ENCODE measurements at places on chromosomes 5 and 9.

GRCh38 chr5:172496671-172497371 lies 42.5 kb upstream of the SH3PXD2B start:
- no peak for DNase-seq

DNA sequence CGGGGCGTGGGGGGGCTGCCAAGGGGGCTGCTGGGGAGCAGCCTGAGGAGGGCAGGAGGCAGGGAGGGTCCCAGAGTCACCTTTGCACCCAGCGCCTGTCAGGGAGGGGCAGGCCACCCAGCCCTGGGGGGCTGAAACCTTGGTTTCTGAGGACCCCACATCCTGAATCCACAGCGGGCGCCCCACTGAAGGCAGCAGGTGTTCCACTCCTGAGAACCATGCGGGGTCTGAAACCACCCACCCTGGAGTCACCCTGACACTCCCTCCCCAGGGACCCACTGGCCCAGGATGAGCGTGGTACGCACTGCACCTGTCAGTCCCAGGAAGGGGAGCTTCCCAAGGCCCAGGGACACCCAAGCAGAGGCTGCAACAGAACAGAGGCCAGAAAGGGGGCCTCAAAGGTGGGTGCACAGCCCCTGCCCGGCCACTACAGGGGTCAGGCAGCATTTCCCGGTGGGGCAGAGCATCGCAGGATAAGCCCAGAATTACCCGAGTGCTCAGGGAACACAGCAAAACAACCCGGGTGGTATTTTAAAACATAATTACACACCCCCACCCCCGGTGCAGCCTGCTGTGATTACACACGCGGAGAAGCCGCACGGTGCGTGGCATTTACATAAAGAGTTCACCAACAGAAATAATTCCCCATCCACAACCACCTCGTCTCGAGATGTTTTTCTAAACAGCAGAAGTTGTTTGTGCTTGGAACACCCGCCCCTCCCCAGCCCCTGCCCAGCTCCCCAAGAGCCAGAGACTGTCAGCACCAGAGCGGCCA lies 57.3 kb upstream of the UBAC1 start:
- no peak for DNase-seq

DNA sequence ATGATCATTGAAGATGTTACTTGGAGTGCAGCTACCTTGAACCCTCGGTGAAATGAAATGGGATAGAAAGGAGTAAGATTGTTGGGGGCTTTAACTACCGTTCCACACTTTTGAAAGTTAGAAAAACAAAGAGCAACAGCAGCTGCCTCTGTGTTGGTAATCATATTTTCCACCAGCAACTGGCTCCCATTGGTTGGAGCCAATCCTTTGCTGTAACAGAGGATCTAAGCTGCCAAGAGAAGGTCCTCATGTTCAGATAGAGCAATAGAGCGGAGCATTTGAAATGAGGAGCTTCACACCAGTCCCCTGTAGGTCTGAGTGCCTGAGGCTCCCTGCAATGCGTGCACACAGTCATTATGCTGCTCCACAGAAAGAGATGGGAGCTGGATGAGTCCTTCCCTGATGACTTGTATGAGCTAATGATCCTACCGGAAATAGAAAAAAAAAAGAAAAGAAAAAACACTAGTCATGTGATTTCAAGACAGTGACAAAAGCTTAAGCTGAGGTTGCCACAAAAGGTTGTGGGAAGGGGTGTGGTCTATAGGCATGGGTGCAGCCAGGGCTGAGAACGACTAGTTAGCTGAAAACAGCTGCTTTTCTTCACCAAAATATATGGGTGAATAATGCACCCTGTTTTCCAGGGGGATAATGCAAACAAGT lies 300.7 kb downstream of the MLLT3 start:
- no peak for DNase-seq

GRCh38 chr9:91495450-91495849 lies 71.8 kb upstream of the NFIL3 start:
- DNase-seq, result no peak

DNA sequence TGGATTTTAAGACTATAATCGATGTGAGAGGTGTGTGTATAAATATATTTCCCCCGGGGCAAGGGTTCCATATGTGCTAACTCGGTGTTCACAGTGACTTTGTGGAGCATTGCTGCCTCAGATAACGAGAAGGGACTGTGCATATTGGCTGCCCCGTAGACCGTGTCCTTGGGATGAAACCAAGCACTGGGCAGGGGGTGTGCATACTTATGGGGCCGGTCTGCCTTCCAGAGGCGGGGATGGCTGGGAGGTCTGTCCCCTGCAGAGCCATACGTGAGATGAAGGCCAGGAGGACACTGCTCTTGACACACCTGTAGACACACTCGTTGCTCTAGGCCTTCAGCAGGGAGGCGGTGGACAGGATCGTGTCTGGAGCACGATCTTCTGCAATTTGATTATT lies 56.0 kb upstream of the ZNF354A start:
- DNase-seq, result no peak

- no peak for DNase-seq
Observed at GRCh38 chr5:7250004-7250403, 145.9 kb upstream of the ADCY2 start.

- DNase-seq, result no peak
Observed at GRCh38 chr5:175464942-175465233, 13.5 kb upstream of the SFXN1 start.

DNA sequence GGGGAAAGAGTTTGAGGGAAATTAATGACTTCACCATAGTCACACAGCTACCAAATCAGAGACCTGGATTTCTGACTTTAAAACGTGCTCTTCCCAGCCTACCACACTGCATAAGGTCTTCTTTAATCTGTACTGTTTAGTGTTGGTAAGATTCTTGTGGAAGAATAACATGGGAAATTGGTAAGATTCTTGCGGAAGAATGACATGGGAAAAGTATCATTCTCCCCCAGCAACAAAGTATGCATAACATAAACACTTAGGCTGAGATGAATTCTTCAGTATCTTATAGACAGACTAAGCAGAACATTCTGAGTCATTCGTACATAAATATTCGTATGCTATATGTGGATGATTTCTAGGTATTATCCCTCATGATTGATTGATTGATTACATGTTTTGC lies 170.4 kb downstream of the FOCAD start:
- DNase-seq, result no peak

- DNase-seq, result no peak
Observed at GRCh38 chr5:130111746-130112145, 207.5 kb downstream of the CHSY3 start.

- no peak for DNase-seq
Observed at GRCh38 chr5:171226864-171227263, 82.2 kb upstream of the TLX3 start.

DNA sequence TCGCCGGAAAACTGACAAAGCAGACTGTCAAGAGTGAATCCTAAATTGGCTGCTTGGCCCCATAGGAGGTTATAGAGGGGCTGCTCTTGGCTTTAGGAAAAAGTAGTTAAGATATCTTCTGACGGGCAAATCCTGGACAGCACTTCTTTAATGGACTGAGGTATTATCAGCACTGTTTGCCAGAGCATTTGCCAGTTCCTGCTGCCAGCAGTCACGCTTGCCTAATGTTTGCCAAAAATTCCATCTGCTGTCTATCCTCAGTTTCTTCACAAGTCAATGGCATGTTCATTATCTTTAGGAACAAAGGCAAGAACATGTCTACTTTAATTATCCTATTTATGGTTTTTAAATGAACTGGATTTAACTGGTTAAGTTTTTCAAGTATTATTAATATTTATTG lies 25.8 kb upstream of the SREK1 start:
- DNase-seq, result no peak

- no peak for DNase-seq
Observed at GRCh38 chr5:624118-624950, 12.2 kb downstream of the CEP72 start.

DNA sequence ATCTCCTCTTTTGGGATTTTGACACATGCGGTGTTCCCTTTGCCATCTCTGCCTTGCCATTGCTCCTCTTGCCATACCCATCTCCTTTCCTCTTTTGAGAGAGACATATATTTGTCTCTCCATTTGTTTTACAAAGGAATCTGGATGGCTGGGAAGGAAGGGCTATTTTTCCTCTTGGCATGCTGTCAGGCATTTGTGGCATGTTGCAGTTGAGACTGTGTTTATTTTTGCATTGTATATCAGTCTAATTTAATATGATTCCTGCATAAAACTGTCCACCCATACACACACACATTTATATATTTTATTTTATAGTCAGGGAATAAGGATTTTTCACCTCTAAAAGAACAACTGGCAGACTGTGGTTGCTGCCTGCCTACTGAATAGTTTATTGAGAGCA lies 1105.8 kb upstream of the SEMA6A start:
- DNase-seq, result no peak

DNA sequence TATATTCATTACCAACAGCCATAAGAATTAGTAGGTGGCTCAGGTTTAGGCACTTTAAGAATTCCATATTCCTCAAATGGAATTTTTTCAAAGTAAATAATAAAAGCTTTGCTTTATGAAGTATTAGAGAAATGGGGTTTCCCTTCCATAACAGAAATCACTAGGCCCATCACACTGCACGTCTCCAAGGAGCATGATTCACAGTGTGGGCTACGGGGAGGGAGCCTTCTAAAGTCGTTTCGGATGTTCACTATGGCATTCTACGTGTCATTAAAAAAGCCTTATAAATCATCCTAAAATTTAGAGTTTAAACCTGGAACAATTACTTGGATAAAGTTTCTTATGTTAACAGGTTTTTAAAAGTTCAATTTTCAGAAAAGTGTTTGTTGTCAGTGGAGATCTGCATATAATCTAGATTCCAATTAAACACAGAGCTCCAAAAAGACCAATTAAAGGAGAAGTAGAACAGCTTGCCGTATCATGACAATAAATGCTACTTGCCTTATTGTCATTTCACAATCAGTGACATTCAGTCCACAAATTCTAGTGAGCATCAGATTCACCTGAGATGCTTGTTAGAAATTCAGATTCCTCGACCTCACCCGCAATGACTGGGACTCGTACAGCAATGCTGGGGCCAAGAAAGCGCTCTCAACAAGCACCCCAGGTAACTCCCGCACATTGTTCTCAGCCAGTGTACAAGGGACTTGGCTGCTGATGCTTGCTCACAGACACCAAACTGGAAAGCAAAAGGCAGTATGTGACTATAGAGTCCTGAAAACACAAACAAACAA lies 115.7 kb downstream of the NFIB start:
- DNase-seq, result no peak

DNA sequence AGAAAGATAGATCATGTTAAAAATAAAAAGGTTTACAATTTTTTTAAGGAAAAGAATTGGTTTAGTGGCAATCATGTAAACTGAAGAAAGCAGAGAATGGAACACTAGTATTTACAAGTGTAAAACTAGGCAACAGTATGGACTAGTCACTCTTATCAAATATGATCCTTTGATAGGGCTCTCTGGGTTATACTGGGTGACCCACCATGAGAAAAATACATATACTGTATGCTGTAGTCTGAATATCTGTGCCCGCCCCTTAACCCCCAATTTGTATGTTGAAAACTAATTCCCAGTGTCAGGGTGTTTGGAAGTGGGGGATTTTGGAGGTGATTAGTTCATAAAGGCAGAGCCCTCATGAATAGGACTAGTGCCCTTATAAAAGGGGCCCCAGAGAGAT lies 236.8 kb upstream of the TARS1 start:
- DNase-seq, result no peak

GRCh38 chr9:111386386-111386785 lies 56.4 kb upstream of the OR2K2 start:
- no peak for DNase-seq

GRCh38 chr9:116945817-116946216 lies 258.7 kb downstream of the TRIM32 start:
- no peak for DNase-seq

DNA sequence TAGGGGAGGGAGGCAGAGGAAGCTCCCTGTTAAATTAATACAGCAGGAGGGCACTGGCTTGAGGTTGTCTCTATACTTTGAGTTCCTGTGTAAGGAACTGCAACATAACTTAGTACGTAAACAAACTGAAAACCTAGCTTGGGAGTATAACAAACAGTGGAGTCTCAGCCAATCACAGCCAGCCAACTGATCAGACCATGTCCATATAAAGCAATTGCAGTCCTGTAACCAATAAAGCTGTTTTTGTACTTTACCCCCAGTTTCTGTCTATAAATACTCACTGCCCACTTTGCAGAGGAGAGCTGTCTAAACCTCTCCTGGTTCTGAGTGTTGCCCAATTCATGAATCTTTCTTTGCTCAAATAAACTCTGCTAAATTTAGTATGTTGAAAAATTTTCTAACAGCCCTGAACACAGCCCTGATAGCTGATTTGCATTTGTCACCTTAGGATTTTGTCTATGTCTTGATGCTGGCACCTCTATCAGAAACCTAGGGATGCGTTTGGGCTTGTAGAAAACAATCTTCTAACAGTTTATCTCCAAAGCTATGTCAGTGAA lies 39.9 kb downstream of the GDNF start:
- no peak for DNase-seq

- no peak for DNase-seq
Observed at GRCh38 chr9:74500584-74500924, 3.4 kb downstream of the RORB start.

DNA sequence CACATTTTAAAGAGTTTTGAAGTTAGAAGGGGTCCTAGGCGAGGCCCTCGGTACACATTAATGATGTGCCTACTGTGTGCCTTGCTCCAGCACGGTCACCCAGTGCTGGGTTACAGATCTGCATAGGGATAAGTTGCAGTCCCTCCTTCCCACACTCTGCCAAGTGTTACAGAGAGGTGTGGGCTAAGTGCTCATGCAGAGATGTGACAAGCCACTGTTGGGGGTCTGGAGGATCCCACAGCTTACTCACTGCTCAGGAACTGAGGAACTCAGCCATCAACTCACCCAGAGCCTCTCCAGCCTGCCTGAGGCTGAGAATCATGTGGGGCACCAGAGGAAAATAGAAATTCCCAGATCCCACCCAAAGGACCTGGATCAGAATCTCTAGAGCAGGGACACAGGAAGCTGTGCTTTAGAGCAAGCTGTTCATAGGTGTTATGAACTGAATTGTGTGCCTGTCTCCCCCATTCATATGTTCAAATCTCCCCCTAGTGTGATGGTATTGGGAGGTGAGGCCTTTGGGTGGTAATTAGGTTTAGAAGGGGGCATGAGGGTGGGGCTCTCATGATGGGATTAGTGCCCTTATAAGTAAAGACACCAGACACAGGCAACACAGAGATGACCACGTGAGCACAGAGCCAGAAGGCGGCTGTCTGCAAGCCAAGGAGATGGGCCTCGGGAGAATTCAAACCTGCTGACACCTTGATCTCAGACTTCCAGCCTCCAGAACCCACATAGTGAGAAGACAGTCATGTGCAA lies 164.1 kb downstream of the HSD17B3 start:
- DNase-seq, result no peak

- DNase-seq, result no peak
Observed at GRCh38 chr5:100889896-100890295, 13.2 kb downstream of the ST8SIA4 start.

GRCh38 chr9:89863837-89864236 lies 259.0 kb downstream of the GADD45G start:
- DNase-seq, result no peak

- DNase-seq, result no peak
Observed at GRCh38 chr9:71758277-71758676, 10.0 kb downstream of the CEMIP2 start.

DNA sequence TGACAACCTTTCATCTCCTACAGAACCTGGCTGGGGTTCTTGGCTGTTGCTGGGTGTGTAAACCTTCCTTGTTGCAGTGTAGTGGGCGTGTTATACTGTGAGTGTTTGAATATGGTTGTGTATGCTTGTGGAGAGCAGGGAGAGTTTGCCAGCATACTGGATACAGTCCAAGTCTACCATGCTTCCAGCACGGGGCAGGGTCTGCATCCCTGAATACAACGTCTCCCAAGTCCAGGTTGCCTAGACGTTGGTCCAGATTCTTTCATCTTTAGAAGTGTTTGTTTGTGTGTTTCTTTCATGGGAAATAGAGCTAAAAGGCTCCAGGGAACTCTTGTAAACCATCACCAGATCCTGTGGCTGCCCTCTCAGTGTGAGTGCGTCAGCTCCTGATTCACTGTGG lies 46.4 kb downstream of the SYK start:
- no peak for DNase-seq
